WTC11 (cell line): ENCODE measurements at places on chromosomes 16 and 17. TPM values are rescaled to one million over a fixed set of nuclear protein-coding genes. Genes with fewer than 3 reads are reported as not detected.

GRCh38 chr16:4381935-4382794 lies 10.5 kb downstream of the VASN start:
- H3K27me3 ChIP-seq: no peaks in the 10 kb centered on the region
- no peak overlapping the region for H3K4me3 ChIP-seq
- H3K27ac ChIP-seq: no peak overlapping the region
- H3K4me1 ChIP-seq: peaks cover 20% of the 10 kb centered on the region
- DNase-seq: no peak

Gene RPS2
- total RNA-seq: 4,395 to 4,767 TPM (median 4,632 TPM) in 3 replicates

Gene C1QTNF8
- 0.13 to 0.16 TPM in 2 of 3 replicates, not detected in the other for total RNA-seq

Gene MSLN
- total RNA-seq: 0.20 to 0.55 TPM (median 0.46 TPM) in 3 replicates

Gene KRTAP4-1
- total RNA-seq: not detected in 3 replicates

Gene CPHXL2
- total RNA-seq: not detected in 3 replicates

DNA sequence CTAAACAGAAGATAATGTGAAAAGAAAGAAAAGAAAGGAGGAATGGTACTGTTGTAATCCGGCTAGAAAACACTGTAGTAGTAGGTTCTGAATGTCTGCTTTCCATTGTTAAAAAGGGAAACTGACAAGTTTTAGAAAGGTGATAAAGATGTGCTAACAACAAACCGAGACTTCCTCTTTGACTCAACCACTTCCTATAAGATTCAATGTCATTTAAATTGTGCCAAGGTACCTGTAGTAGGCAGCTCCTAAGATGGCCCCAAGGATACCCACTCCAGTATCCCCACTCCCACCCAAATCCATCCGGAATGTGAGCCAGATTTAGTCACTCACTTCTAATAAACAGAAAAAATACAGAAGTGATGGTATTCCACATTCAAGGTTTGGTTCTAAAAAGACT lies 31.2 kb downstream of the XYLT1 start:
- peaks cover 21% of the 10 kb centered on the region for H3K36me3 ChIP-seq
- no peak overlapping the region for H3K4me3 ChIP-seq
- H3K27me3 ChIP-seq: no peaks in the 10 kb centered on the region
- DNase-seq: no peak
- H3K4me1 ChIP-seq: peaks cover 13% of the 10 kb centered on the region
- H3K27ac ChIP-seq: no peak overlapping the region

GRCh38 chr17:48747445-48748363 lies 19.2 kb upstream of the HOXB13 start:
- 0 out of 2 replicates have a peak, but pooled peaks cover 4% of the 10 kb centered on the region for H3K36me3 ChIP-seq
- H3K4me3 ChIP-seq: peak overlapping the region; percentile 47
